ENCODE measurements at places on chromosomes 6 and 20. TPM values are rescaled to one million over a fixed set of nuclear protein-coding genes. Genes with fewer than 3 reads are reported as not detected.

DNA sequence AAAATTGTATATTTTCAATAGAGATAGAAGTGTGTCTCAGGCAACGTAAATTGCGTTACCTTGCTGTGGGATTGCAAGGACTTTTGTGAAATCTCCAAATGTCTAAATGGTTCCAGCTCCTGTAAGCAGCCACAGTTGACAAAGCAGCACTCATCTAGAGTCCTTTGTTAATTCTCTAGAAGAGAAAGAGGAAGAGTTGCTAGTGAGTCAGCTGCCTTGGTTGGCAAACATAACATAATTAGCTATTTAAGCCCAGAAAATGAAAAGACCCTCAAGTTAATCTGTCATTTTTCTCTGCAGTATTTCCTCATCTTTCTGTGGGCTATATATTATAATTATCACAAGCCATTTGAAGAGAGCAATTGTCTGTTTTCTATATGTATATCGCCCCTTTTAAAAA, 66.4 kb upstream of the FABP7 start:
- H3K4me1 ChIP-seq, result no peaks in the 10 kb centered on the region
- no peak overlapping the region for H3K27ac ChIP-seq
- no peaks in the 10 kb centered on the region for H3K36me3 ChIP-seq

DNA sequence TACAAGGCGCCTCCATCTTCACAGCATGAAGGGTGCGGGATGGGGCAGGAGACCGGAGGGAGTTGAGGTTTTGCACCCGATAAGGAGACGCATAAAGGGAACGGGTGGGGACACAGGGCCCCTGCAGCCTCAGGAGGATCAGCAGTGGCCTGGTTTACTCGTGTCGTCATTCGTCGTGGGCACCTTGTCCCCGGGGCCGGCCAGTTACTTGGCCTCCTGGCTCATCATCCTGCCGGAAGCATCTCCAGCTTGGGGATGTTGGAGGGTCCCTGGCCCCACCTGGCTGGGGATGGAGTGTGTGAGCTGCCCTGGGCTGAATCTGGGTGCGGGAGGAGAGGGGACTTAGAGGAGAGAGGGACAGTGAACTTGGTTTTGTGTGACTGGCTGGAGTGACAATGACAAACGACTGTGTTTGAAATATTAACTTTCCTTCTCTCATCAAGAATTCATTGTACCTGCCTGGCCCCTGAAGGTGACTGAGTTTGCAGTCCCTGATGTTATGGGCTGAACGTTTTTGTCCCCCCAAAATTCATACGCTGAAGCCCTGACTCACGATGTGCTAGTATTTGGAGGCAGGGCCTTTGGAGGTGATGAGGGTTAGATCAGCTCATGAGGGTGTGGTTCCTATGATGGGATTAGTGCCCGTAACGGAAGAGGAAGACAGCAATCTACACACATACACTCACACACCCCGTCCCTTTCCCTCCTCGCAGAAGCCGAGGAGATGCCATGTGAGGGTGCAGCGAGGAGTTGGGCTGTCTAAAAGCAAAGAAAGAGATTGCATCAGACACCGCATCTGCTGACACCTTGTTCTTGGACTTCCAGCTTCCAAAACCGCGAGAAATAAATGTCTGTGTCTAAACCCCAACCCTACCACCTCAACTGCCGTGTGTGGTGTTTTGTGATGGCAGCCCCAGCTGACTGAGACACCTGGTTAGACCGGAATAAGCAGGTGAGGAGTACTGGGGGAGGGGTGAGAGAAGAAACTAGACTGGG, 65.0 kb upstream of the MAP3K4 start:
- no peaks in the 10 kb centered on the region for H3K36me3 ChIP-seq
- H3K4me3 ChIP-seq, result no peak overlapping the region
- DNase-seq, result no peak
- no peak overlapping the region for H3K27ac ChIP-seq
- H3K27me3 ChIP-seq, result peaks cover 5% of the 10 kb centered on the region
- no peaks in the 10 kb centered on the region for H3K4me1 ChIP-seq

GRCh38 chr20:13402171-13402760, 181.2 kb downstream of the ISM1 start:
- no peak overlapping the region for H3K4me3 ChIP-seq
- no peaks in the 10 kb centered on the region for H3K36me3 ChIP-seq
- no peaks in the 10 kb centered on the region for H3K27me3 ChIP-seq

GRCh38 chr20:51769976-51770615, 1.9 kb upstream of the ATP9A start:
- no peaks in the 10 kb centered on the region for H3K27me3 ChIP-seq
- no peaks in the 10 kb centered on the region for H3K36me3 ChIP-seq
- H3K4me3 ChIP-seq, result no peak overlapping the region
- H3K27ac ChIP-seq, result no peak overlapping the region
- DNase-seq, result no peak
- no peaks in the 10 kb centered on the region for H3K4me1 ChIP-seq

- no peaks in the 10 kb centered on the region for H3K27me3 ChIP-seq
- no peak overlapping the region for H3K27ac ChIP-seq
- peaks cover 10% of the 10 kb centered on the region for H3K4me1 ChIP-seq
These were observed 2.8 kb downstream of the PROCR start for GRCh38 chr20:35174458-35175216.

DNA sequence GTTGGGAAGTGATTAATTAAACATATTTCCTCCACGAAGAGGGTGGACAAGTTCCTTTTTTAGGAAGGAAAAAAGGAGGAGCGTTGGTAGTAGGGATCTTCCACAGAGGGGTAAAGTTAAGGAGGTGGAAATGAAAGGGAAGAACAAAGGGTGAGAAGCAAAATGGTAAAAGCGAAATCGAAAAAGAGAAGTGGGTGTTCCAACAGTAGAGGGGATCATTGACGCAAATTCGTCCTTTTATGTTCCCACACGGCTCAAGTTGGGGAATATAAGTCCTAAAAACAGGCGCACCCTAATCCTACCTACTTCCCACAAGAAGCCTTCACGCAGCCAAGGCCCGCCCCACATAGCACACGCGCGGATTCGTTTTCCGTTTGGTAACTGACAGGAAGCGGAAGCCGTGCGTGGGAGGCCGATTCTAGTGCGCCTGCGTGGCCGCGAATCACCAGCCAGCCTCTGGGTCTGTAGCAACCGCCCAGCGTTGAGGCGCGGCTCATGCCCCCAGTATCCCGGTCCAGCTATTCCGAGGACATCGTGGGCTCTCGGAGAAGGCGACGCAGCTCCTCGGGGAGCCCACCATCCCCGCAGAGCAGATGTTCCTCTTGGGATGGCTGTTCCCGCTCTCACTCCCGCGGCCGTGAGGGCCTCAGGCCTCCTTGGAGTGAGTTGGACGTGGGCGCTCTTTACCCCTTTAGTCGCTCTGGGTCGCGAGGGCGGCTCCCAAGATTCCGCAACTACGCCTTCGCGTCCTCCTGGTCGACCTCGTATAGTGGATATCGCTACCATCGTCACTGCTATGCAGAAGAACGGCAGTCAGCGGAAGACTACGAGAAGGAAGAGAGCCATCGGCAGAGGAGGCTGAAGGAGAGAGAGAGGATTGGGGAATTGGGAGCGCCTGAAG, at the start of gene NKAPL:
NKAPL (plus strand) TSS at position 421 of the 901 bp plus-strand sequence; CDS start at position 496, 75 bp downstream.
- no peak within 1 kb of the TSS for H3K4me3 ChIP-seq
- H3K36me3 ChIP-seq, result no peaks in the 10 kb centered on the region
- no peak within 1 kb of the TSS for H3K27ac ChIP-seq
- peak; percentile 43 for DNase-seq
- H3K27me3 ChIP-seq, result no peaks in the 10 kb centered on the region
- H3K4me1 ChIP-seq, result no peaks in the 10 kb centered on the region

GRCh38 chr6:81900616-81901015, 148.1 kb upstream of the TENT5A start:
- no peak for DNase-seq
- no peaks in the 10 kb centered on the region for H3K27me3 ChIP-seq
- H3K4me3 ChIP-seq, result no peak overlapping the region
- no peaks in the 10 kb centered on the region for H3K36me3 ChIP-seq
- H3K27ac ChIP-seq, result no peak overlapping the region

- peaks cover 5% of the 10 kb centered on the region for H3K4me1 ChIP-seq
- H3K27me3 ChIP-seq, result no peaks in the 10 kb centered on the region
- no peak overlapping the region for H3K27ac ChIP-seq
- no peak overlapping the region for H3K4me3 ChIP-seq
- no peak for DNase-seq
- H3K36me3 ChIP-seq, result no peaks in the 10 kb centered on the region
These were observed 151.3 kb downstream of the GJA10 start for GRCh38 chr6:90045535-90045934.

DNA sequence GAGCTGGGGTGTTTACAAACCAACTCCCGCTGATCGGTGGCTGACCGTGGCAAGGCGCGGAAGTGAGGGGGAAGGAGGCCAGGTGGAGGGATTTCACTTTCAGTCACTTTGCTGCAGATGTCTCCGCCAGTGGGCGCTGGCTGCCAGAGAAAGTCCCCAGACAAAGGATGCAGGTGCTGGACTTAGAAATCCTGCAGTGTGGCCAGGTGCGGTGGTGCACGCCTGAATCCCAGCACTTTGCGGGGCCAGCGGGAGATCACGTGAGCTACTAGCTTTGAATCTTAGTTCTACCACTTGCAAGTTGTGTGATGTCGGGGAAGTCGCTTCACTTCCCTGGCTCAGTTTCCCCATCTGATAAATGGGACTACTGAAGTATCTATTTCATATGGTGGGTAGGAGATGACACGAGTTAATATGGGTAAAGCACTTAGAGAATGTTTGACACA, 180.4 kb downstream of the ZNF217 start:
- H3K4me1 ChIP-seq, result no peaks in the 10 kb centered on the region
- H3K27ac ChIP-seq, result no peak overlapping the region
- H3K27me3 ChIP-seq, result no peaks in the 10 kb centered on the region
- H3K36me3 ChIP-seq, result no peaks in the 10 kb centered on the region

DNA sequence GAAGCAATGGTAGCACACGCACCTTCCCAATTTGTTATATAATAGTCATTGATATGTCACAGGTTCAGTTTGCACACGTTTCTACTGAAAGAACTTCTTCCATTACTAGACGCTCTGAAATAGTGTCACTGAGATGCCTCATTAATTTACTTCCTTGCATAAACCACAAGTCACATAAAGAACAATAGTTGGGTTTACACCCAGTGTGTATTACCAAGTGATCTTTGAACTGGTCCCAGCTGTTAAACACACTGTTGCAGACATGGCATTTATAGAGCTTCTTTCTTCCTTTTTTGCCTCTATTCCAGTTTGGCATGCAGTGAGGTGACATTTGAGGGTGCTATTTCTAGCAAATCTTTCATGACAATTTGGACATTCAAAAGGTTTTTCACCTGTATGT, 245.3 kb downstream of the EPM2A start:
- H3K4me3 ChIP-seq, result no peak overlapping the region
- H3K36me3 ChIP-seq, result no peaks in the 10 kb centered on the region
- no peaks in the 10 kb centered on the region for H3K4me1 ChIP-seq
- H3K27ac ChIP-seq, result no peak overlapping the region
- H3K27me3 ChIP-seq, result no peaks in the 10 kb centered on the region

GRCh38 chr20:35511814-35512420, 17.5 kb downstream of the C20orf173 start:
- H3K27me3 ChIP-seq, result no peaks in the 10 kb centered on the region
- no peaks in the 10 kb centered on the region for H3K4me1 ChIP-seq
- no peak overlapping the region for H3K4me3 ChIP-seq

GRCh38 chr6:26360451-26361416, 4.3 kb upstream of the BTN3A2 start:
- no peaks in the 10 kb centered on the region for H3K36me3 ChIP-seq
- no peak overlapping the region for H3K27ac ChIP-seq
- no peak for DNase-seq
- no peaks in the 10 kb centered on the region for H3K27me3 ChIP-seq
- no peak overlapping the region for H3K4me3 ChIP-seq

DNA sequence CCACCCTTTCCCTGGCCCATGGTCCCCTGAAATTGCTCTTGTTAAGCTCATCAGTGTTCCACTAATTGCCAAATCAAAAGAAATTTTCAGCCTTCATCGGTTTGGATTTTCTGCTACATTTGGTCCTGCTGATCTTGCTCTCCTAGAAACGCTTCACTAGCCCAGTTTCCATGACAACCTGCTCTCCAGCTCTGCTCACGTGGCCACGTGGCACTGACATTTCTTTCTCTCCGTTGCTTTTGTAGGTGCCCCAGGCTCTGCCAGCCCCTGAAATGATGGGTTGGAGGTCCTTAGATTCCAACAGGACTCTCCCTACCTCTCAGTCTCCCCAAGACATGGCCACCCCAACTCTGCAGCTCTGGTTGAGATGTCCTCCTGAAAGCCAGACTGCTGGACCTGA, 45.8 kb upstream of the NNAT start:
- DNase-seq, result no peak
- no peaks in the 10 kb centered on the region for H3K27me3 ChIP-seq
- no peaks in the 10 kb centered on the region for H3K36me3 ChIP-seq
- no peak overlapping the region for H3K4me3 ChIP-seq
- no peak overlapping the region for H3K27ac ChIP-seq

DNA sequence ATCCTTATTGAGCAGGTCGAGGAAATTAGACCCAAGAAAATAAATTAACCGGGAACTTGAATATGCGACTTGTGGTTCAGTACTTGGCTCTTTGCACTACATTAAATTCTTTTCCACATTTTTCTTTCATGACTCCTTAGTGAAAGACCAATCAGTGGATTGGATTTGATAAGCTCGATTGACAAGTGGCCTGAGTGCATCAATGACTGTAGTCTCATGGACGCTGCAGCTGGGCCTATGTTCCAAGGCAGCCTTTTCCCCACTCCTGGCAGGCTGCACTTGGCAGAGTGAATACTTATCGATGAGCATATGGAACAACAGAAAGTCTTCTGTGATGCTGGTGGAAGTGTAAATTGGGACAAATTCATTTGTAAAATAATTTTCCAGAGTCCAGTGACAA, 210.8 kb upstream of the EXOC2 start:
- DNase-seq, result no peak
- H3K4me1 ChIP-seq, result no peaks in the 10 kb centered on the region
- H3K27me3 ChIP-seq, result no peaks in the 10 kb centered on the region
- no peak overlapping the region for H3K27ac ChIP-seq

DNA sequence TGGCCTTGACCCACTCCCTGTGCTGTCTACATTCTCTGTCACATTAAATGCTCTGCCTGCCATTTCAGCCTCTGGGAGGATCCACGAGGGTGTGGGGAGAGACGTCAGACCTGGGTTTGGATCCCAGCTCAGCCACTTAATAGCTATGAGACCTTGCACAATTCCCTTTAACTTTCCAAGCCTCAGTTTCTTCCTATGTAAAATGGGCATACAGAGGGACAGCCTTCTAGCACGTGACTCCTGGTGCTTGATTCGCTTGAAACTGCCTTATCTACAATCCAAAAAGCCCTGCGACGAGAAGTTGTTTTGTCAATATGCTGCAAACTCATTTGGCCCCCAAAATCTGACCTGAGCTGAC, 40.0 kb downstream of the TOX2 start:
- H3K27ac ChIP-seq, result no peak overlapping the region
- DNase-seq, result no peak
- H3K27me3 ChIP-seq, result no peaks in the 10 kb centered on the region
- no peaks in the 10 kb centered on the region for H3K4me1 ChIP-seq
- H3K4me3 ChIP-seq, result no peak overlapping the region

DNA sequence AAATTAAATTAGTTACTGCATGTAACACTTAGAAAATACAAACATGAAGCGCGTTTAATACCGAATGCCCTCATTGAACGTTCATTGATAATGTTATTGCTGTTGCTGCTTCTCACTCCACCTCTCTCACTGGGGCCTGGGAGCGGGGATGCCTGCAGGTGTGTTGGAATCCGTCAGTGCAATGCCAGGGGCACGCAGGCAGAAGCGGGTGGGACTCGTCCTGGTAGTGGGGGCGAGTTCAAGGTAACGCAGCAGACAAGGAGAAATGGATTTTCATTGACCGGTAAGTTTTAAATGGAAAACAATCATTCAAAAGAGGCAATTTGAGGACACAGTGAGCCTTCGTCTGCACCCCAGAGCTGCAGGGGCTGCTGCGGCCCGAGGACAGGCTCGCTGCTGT, 71.2 kb upstream of the AFDN start:
- H3K4me1 ChIP-seq, result peaks cover 3% of the 10 kb centered on the region
- no peaks in the 10 kb centered on the region for H3K27me3 ChIP-seq
- no peaks in the 10 kb centered on the region for H3K36me3 ChIP-seq

The POM121L2 gene
- 0.09 TPM for total RNA-seq

The EYS gene
- not detected for total RNA-seq

The GTSF1L gene
- total RNA-seq, result not detected
